ENCODE measurements at places on chromosomes 1 and 21. TPM values are rescaled to one million over a fixed set of nuclear protein-coding genes. Genes with fewer than 3 reads are reported as not detected.

GRCh38 chr1:160082487-160082886 lies 1.1 kb downstream of the KCNJ9 start:
- DNase-seq, result no peak

GRCh38 chr1:6912518-6912917 lies 127.3 kb downstream of the CAMTA1 start:
- DNase-seq, result no peak

DNA sequence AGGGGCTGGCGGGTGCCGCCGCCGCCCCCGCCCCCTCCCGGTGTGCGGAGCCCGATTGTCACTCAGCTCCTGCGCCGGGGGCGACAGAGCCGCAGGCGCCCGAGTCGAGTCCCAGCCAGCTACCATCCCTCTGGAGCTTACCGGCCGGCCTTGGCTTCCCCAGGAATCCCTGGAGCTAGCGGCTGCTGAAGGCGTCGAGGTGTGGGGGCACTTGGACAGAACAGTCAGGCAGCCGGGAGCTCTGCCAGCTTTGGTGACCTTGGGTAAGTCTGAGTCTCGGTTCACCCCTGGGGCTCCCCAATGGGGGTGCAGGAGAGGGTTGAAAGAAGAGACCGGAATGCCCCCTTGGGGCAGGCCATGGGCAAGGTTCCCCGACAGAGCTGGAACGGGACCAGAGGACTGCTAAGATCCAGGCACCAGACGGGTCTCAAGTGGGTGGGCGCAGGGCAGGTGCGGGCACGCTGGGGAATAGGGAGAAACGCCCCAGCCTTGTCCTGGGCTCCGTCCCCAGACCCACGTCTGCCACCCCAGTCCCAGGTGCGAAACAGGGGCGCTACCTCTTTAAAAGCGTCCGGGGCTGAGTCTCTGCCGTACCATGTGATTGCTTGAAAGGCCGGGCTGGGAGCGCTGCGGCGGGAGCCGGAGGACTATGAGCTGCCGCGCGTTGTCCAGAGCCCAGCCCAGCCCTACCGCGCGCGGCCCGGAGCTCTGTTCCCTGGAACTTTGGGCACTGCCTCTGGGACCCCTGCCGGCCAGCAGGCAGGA lies at the start of gene ADORA1:
ADORA1 (plus strand) TSS at position 61 of the 765 bp plus-strand sequence. CDS start 1,116 bp downstream, outside the sequence.
- DNase-seq, result no peak

GRCh38 chr1:24575905-24576587 lies 20.2 kb downstream of the NCMAP start:
- DNase-seq, result no peak

- DNase-seq, result no peak
Measured at GRCh38 chr1:209710847-209711246, 6.2 kb downstream of the HSD11B1 start.

- no peak for DNase-seq
Measured at GRCh38 chr1:56396581-56396980, 182.8 kb downstream of the PLPP3 start.

GRCh38 chr1:17851056-17851455 lies 95.9 kb downstream of the ACTL8 start:
- DNase-seq, result no peak

GRCh38 chr21:36698385-36698980 lies 432 bp upstream of the SIM2 start:
- DNase-seq, result no peak

- no peak for DNase-seq
Measured at GRCh38 chr21:43572446-43572845, 86.8 kb downstream of the HSF2BP start.

DNA sequence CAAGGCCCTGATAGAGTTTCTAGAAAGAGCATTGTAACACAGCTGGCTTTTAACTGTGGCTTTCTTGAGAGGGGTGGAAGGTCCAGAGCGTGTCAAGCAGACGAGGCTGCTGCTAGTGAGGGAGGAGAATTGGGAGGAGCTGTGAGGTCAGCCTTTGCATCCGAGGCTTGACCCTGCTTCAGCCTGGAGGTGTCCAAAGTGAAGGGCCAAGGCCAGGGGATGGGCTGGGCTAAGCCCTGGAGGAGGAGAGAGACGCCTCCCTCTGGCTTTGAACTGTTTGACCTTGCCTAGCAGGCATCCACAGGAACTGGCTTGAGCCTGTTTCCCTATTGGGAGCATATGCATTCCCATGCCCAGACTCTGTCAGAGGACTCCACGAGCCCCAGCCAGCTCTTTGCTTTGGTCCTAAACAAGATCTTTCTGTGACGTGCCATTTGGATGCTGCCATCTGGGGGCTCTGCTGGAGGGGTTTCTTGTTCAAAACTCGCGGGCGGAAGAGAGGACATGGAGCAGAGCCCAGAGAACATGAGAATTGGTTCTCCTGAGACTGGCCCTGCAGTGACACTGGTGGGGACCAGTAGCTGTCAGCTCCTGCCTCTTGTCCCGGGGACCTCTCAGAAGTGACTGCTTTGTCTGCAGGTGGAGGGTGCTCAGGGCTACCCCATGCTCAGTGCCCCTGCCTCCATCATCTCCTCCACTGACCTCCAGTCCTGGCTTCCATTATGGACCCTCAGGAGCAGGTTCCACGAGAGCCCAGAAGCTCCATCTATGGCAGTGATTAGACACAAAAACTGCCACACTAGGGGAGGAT lies 5.5 kb downstream of the ACTRT2 start:
- no peak for DNase-seq

GRCh38 chr1:42192106-42192505 lies 27.6 kb upstream of the GUCA2A start:
- no peak for DNase-seq

DNA sequence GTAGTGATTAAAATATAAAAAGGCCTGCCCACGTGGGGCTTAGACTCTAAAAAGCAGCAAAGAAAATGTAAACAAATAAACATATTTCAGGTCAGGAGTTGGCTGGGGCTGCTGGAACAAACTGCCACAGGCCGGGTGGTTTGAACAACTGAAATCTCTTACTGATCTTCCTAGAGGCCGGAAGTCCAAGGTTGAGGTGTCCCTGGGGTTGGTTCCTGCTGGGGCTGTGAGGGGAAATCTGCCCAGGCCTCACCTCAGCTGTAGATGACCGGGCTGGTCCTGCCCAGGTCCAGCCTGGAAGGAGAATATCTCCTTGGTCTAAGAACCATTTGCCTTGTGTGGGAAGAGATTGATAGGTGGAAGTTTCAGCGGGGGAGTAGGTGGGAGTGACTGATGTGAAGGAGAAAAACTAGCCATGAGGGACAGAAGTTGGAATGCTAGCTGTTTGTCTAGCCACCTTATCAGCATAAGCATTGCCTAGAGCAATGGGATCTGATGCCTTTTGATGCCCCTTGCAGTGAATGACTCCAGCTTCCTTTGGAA lies 221.1 kb downstream of the DYRK1A start:
- no peak for DNase-seq

DNA sequence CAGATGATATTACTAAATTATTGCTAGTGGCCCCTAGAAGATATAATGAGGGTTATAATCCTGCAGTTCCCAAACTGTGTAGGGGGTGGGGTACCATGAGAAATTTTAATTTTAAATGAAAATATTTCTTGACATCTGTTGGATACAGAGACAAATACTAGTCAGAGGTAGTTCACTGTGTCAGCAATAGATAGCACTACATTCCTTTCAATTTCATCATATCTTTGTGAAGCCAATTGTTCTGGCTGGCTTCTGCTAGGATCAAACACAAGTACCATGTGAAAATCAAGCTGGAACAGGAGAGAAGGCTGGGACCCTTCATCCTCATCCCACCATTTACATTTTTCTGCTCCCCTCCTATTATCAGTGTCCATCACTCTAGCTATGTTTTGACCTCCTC lies 208.1 kb downstream of the USH2A start:
- no peak for DNase-seq

DNA sequence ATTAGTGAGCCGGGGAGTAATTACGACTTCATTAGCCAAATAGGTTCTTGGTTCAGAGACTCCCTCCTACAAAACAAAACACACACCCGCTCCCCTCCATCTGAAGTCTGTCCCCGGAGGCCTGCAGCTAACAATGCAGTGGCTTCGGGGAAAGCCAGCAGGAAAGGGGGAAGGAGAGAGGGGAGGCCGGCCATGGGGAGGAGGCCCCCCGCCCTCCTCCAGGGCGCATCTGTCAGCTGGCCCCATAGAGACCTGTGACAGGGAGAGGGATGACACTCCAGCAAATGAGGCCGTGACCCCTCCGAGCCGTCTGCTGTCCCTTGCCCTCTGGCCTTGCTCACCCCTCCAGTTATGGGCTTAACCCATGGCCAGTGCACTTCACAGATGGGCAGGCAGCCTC lies 12.1 kb upstream of the CNTN2 start:
- no peak for DNase-seq

DNA sequence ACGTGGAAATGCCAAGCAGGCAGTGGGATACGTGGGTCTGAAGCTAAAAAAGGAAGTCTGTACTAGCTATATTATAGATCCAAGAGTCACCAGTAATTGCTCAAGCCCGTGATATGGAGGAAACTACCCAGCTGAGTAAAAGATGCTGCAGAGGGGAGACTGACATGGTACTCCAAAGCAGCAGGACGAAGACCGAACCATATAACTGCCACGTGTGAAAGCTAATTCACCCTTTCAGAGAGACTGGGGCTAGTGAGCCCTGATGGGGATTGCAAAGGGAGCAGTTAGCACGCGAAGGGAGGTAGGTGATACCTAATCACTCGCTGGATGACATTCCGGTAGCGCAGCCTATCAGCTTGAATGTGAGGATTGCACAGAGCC lies 316 bp downstream of the AP4B1 start:
- DNase-seq, result no peak

DNA sequence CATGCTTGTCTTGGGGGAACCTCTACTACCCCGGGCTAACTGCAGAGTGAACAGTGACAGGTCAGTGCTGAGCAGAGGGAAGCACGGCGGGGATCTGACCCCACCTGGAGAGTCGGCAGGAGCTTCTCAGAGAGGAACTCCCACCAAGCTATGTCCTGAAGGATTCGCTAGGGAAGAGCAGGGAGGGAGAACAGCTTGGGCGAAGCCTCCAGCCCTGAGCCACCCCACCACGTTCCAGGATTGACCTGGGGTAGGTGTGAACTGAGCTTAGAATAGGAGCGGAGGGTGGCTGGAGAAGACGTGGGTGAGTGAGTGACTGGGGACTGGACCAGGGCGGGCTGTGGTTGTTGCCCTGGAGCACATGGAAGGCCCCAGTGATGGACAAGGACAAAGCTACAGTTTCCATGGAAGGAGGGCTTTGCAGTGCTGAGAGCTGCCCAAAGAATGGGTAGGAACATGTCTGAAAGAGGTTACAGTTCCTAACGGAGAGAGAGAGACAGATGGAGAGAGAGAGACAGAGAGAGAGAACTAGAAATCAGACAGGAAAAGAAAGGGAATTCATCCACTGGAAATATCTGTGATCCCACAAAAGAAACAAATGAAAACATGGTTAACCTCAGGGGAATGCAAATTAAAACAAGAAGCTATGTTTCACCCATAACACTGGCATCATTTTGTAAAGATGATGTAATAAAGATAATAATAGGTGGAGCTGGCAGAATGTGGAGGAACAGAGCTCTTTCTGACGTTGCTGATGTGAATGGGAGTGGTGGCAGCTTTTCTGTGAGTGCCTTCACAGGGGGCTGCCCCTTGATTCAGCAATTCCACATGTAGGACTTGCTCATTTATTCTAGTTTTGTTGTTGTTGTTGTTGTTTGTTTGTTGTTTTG lies 17.2 kb downstream of the BSND start:
- no peak for DNase-seq

DNA sequence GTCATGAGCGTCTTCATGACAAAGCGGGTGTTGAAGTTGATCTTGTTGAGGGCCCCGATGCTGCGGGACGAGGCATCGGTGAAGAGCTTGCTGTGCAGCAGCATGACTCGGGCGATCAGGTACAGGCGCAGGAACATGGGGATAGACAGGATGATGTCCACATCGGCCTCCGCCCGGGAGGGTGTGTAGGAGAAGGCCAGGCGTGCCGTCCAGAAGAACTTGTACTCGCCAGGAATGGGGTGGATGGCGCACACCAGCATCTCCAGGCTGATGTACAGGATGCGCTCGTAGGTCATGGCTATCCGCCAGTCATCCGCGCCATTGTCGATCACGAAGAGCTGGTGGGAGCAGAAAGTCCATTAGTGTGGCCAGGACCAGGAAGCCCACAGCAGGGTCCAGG lies 98.0 kb downstream of the KCNN3 start:
- no peak for DNase-seq

- DNase-seq, result no peak
Measured at GRCh38 chr1:232421143-232421796, 208.7 kb downstream of the SIPA1L2 start.

- no peak for DNase-seq
Measured at GRCh38 chr1:77014073-77014788, 147.0 kb downstream of the ST6GALNAC5 start.

DNA sequence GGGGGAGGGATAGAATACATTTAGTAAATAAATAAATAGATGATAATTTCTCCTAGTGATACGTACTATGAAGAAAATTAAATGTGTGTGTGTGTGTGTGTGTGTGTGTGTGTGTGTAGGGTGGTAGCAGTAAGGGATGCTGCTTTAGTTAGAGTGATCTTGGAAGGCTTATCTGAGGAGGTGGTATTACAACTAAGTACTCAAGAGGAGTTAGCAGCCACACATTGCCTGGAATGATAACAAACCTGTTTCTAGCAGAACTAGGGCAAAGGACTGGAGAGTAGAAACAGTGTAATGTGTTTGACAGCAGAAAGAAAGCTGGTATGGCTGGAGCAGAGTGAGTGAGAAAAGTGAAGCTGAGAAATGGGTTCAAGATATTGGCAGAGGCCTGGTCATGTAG lies 58.3 kb upstream of the FASLG start:
- DNase-seq, result no peak

- no peak for DNase-seq
Measured at GRCh38 chr1:40394491-40395172, 21.1 kb downstream of the SMAP2 start.

DNA sequence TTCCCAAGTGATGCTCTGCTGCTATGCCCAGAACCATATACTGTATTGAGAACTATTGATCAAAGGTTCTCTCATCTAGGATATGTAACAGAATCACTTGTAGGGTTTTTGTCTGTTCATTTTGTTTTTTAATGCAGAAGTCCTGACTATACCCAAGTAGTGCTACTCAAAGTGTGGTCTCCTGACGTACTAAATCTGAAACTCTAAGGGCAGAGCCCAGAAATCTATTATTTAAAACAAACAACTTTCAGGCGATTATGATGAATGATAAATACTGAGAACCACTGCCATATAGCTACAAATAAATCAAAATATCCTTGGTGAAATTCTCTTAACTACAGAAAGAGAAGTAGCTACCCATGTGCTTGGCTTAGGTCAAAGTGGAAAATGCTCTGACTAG lies 10.1 kb downstream of the ZZZ3 start:
- no peak for DNase-seq

- DNase-seq, result no peak
Measured at GRCh38 chr1:89121641-89122040, 4.3 kb downstream of the GBP2 start.

Gene TNN
- polyA plus RNA-seq, result 3.4 TPM

Gene GFI1
- polyA plus RNA-seq, result 0.30 TPM

Gene EXOC8
- polyA plus RNA-seq, result 10.6 TPM

Gene RAB7B
- 2.3 TPM for polyA plus RNA-seq

Gene PRKAA2
- 16.6 TPM for polyA plus RNA-seq

Gene LAMB3
- 0.76 TPM for polyA plus RNA-seq

Gene LCE6A
- polyA plus RNA-seq, result not detected

Gene UBE2U
- not detected for polyA plus RNA-seq

Gene SRSF10
- polyA plus RNA-seq, result 223 TPM

Gene MOB3C
- 12.4 TPM for polyA plus RNA-seq

Gene KRTAP19-7
- polyA plus RNA-seq, result not detected

Gene CELA2B
- polyA plus RNA-seq, result 0.28 TPM

Gene EDARADD
- 7.8 TPM for polyA plus RNA-seq
